ENCODE measurements at places on chromosomes 11 and 22.

DNA sequence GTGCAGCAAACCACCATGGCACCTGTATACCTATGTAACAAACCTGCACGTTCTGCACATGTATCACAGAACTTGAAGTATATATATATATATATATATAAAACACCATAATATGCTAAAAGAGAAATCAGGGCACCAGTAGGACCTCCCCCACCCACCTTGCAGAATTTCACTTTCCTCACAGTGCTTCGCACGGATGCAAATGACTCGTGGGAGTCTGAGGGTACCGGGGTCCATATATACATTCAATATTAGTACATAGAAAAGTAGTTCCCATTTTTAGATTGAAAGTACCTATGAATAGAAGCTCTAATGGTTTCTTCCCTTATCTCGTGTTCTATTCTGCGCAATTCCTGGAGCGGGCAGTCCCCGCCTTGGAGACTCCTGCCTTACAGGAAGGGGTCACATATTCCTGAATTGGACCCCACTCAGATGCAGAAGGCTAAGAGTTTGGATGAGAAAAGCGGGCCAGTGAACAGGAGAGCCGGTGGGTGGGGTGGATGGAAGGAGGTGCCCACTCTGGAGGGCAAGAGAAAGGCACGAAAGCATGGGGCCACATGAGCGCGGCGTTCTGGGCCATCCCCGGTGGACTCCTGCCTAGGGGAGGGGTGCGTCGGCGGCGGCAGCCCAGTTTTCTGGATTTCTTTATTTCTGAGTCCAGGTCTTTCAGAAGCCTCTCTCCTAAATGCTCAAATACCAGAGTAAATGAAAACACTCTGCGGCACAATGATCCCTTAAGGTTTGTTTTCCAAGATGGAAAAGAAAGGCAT lies 136.3 kb downstream of the ETS1 start:
- no peak for DNase-seq

- no peak for DNase-seq
Observed at GRCh38 chr11:1195682-1196515, 27.0 kb upstream of the MUC5B start.

GRCh38 chr11:79708319-79708932 lies 267.6 kb upstream of the TENM4 start:
- DNase-seq: peak; percentile 87

GRCh38 chr11:117832511-117832910 lies 8.0 kb upstream of the FXYD2 start:
- no peak for DNase-seq

GRCh38 chr11:46252373-46252914 lies 25.0 kb upstream of the CREB3L1 start:
- no peak for DNase-seq

GRCh38 chr11:2393111-2393868 lies 7.3 kb upstream of the TSSC4 start:
- peak; percentile 60 for DNase-seq

GRCh38 chr22:19998991-19999820 lies 17.4 kb downstream of the ARVCF start:
- DNase-seq: no peak

DNA sequence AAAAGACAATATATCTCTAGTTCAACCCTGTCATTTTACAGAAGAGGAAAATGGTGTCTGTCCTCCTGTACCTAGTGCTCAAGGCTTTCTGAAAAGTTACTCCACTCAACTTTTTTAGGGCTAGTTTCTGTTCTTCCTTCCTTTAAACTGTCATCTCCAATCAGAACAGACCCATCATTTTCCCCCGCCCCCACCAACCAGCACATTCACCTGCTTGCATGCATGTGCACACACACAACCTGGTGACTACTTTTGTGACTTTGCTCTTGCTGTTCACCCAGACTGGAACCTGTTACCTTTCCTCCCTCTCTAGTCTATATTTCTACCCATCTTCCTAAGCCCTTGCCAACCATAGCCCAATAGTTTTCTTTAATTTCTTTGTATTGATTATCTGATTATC lies 5.6 kb downstream of the FBXO7 start:
- DNase-seq: no peak

DNA sequence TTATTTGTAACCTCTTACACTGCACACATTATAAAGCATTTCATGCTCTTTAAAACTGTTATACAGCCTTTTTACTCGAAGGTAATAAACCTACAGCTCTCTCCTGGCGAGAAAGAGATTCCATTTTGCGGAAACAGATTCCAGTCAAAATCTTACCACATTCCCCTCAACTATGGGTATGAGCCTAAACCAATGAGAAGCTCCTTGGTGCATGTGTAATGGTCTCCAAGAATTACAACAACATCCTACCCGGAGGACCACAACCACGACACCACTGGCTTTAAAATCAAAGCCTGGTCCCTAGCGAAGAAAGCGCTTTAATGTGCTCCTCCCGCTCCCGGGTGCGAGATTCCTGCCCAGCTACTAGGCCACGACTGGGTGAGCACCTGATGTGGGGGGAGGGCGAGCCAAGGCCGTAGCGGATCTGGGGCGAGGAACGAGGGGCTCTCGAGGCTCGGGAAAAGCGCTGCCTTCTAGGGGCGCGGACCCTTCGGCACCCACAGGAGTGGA lies 821 bp downstream of the CELF1 start:
- DNase-seq: peak; percentile 68

DNA sequence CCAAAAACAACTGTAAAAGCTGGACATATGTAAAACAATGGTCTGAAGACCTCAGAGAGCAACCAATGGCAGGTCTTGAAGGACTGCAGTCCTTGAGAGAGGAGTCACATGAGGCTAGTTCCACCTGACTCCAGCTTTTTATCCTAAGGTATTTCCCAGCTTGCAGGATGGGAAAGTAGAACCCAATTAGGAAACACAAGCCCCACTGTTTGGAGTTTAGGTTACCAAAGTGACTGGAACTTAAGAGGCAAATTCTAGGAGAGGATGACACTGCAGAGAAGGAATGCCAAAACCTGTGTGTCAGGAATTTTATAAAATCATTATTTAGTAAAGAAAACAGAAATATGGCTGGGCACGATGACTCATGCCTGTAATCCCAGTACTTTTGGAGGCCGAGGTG lies 18.4 kb downstream of the OR2AT4 start:
- DNase-seq: no peak

DNA sequence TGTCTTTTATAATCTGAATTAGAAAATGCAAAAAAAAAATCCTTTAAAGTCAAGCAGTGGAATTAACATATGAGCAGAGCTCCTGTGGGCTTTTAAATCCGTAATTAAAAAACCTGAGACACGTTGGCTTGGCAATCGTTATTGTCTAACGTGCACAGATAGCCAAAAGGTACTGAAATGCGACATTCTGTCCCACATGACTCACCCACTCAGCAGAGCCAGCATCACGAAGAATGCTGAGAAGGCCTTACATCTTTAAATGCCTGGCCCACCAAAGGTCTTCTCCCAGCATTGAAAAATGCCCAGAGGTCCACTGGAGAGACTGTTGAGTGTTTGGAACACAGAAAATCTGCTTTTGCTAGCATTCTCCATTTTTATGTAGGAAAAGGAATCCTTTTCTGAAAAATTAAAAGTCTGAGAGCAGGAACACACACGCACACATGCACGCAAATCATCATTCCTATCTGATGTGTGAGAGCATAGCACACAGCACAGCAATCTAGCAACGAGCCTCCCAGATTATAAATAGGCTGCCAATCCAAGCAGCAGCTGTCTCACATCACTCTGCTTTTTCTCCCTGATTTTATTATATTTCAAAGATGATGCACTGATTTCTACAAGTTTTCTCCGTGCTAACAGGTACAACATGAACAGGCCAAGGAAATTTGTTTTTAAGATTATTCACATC lies 94.5 kb downstream of the PHF21A start:
- no peak for DNase-seq

GRCh38 chr11:88301488-88302140 lies 35.9 kb downstream of the CTSC start:
- no peak for DNase-seq

- DNase-seq: no peak
Observed at GRCh38 chr11:69935941-69936505, 116.8 kb upstream of the FGF3 start.

DNA sequence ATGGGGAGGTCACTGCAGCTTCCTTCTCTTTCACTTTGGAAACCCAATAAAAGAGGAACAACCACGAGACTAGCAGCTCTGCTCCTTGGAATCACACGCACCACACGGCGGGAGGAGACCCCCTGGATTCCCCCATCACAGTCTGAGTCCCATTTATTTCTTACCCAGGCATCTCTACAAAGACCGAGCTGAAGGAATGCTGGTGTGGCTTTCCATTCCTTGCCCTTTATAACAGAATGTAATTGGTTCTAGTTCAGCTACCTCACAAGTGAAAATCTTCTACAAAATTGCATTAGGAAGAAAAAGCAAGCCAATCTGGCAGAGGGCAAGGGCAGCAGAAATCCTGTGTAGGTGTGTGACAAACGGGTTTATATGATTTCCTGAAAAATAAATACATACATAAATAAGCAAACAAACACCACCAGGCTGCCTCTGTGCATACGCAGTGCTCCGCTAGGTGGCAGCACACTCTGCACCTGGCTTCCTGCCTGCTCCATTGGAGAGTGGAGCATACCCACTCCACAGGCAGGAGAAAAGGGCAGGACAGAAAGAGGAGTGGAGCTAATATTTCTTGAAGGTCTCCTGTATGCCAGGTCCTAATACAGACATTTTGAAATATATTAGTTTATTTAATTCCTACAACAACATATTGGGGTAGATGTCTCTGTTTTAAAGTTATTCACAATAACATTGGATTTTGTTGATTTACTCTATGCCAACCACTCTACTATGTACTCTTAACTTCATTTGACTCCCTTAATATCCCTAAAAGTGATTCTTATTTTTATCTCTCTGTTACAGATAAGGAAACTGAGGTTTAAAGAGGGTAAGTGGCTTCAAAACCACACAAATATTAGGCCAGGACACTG lies 673.1 kb downstream of the KCNA4 start:
- peak; percentile 57 for DNase-seq

DNA sequence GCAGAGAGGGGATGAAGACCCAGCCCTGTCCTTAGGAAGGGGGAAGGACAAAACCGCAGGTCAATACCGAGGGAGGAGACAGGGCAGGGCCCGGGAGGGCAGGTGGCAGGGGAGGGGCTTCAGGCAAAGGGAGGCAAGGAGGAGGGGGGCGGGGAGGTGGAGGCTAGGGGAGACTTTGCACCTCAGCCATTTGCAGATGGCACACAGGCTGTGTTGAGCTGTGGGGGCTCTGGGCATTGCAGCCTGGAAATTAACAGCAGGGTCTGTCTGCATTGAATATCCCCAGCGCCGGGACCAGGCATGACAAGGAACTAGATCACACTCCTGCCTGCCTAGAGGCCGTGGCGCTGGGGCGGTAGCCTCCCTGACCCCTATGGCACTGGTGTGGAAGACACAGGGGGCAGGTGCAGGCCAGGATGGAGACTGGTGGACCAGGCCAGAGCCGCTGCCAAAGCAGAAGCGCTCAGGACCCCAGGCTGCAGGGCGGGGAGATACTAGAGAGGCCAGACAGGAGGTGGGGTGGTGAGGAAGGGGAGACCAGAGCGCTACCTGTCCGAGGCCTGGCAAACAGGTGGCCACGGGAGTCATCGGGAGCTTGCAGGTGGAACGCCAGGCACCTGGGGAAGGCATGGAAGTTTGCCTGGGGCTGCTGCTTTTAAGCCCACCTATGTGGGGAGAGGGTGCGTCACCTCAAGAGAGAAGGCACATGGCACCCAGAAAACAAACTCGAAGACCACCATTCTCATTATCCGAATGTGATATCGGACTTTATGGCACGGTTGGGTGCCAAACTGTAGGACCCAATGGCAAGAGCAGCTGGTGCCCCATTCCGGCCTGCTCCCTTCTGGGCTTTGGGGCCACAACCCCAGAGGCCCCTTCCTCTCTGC lies 11.5 kb downstream of the CBX6 start:
- no peak for DNase-seq

DNA sequence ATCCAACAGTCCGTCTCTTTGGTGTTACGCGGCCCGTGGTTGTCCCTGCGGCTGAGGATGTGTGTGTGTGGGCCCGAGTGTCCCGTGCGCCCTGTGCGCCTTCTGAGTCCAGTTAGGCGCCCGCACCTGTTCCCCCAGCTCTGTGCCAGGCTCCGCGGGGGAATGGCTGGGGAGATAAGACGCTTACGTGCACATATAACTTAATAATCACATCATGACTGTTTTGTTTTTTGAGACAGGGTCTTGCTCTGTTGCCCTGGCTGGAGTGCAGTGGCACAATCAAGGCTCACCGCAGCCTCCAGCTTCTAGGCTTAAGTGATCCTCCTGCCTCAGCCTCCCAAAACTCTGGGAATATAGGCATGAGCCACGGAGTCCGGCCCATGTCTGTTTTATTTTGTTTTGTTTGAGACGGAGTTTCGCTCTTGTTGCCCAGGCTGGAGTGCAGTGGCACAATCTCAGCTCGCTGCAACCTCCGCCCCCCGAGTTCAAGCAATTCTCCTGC lies 817 bp downstream of the ARL2 start:
- peak; percentile 22 for DNase-seq

DNA sequence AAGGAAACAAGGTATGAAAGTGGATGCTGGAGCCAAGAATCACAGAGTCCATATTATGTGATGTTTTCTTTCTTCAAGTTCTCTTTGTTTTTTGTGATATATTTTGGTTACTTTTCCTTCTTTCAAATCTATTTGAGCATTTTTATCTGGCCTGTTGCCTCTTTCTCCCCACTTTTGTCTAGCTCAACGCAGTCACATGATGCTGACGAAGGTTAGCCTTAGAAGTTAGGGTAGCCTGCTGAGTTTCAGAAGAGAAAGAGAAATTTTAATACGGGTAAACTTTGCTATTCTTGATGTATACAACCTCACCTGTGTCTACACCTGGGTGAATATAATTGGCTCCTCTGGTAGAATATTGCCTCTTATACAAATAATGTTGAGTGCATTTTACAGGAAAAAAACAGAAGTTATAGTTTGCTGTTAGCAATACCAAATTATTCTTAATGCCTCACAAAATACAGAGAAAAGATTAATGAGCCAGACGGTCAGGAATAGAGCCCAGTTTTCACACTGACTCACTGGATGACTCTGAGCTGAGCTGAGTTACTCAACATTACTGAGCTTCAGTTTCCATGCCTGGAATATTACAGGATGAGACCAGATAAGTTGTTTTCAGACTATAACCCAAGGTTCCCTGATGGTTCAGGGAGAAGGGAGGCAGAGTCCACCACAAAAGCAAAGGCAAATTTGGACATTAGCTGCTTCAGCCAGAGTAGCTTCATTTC lies 161.6 kb upstream of the BDNF start:
- DNase-seq: no peak

GRCh38 chr11:43868852-43869567 lies 11.6 kb upstream of the ALKBH3 start:
- DNase-seq: no peak

DNA sequence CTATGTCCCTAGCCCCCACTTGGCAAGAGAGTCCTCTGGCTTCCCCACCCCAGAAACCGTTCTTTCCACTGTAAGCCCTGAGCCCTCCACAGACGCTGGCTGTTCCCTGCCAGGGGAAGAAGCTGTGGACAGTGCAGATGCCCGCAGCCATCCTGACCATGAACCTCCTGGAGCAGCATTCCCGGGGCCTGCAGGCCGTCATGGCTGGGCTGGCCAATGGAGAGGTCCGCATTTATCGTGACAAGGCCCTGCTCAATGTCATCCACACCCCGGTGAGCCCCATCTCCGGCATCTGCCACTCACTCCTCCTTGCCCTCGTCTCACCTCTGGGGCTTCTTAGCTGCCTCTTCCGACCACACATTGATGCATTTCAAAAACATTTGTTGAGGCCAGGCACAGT lies 13.2 kb downstream of the BBS1 start:
- DNase-seq: no peak

- peak; percentile 7 for DNase-seq
Observed at GRCh38 chr22:35337932-35338331, 38.2 kb downstream of the TOM1 start.

- DNase-seq: peak; percentile 50
Observed at GRCh38 chr22:46734830-46735453, 3.1 kb downstream of the CERK start.

GRCh38 chr11:123080015-123080414 lies 18.1 kb upstream of the HSPA8 start:
- DNase-seq: no peak
